DMS53 (cell line): ENCODE measurements at places on chromosomes 12 and 14.
A peak's percentile ranks its signal among the peaks of the same experiment; 100 is the strongest.

DNA sequence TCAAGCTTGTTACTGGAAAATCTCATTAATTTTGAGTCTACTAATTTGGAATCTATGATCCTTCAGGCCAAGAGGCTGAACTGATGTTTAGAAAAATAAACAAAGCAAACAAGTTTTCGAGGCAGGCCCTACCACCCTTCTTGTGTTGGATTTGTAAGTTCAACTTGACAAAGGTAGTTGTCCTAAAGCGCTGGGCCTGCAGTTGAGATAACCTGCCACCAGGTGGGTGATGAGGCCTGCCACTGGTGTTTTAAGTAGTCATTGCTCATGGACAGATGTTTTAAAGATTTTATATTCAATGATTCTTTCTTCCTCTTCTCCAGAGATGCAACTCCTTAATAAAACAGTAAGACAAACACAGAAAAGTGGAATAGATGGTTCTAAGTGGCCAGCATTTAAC, 19.4 kb downstream of the ACVRL1 start:
- DNase-seq, result peak; percentile 71

GRCh38 chr12:5620896-5621295, 189.0 kb downstream of the NTF3 start:
- no peak for DNase-seq

DNA sequence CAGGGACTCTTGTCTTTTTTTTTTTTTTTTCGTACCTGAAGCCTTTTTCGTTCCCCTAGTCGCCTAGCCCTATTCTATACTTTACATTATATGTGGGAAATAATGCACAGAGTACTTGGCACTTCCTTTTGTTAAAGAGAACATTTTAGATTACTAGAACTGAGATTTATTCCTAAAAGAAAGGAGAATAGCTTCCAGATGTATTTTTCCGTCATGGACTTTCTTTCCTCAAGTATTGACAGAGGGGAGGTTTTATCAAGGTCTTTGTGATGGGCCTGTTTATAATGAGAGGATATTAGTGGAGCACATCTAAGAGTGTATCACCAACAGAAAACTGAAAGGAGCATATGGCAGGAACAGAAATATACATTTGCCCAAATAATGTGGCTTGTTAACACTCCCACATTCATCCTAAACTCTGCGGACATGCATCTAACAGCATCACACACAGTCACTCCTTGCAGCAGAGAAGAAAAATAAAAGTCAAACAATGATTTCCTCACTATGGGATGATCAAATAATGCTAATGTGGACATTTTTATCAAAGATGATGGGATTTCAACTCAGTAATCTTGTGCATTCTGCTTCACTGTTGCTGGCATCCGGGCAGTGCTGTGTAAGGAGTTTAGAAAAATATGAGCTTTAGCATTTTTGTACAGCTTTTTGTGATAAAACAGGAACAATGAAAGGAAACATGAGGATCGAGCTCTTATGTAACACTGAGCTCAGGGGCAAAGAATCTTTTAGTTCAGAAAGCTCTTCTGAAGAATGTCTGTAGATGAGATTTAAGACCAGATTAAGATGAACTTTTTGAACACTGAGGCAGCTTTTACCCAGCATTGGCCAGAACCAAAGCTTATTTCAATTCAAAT, 183.1 kb downstream of the EGLN3 start:
- no peak for DNase-seq

DNA sequence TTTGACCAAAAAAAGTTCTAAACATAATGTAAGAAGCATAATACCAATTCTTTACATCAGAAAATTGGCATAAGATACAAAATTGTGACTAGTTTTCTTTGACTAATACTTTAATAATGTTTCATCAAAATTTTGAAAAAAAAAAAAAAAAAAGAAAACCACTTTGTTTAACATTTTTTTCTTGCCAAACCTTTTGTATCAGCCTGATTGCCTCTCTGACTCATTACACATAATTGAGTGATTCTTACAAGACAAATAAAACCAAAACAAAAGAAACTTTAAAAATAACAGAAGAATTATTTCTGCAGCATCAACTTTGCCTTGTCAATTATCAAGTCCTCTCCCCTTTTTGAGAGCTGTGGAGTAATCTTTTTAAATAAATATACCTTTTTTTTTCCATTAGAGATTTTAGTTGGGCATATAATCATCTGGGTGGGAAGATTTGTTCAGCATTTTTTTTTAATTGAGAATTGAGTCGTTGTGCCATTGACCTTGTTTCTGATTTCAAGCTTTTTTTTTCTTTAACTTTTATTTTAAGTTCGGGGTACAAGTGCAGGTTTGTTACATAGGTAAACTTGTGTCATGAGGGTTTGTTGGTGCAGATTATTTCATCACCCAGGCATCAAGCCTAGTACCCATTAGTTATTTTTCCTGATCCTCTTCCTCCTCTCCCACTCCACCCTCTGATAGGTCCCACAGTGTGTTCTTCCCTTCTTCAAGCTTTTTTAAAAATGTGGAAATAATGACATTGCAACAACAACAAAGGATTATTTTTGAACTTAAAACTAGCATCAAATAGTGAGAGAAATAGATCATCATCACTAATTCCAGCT, 45.8 kb upstream of the HMGA2 start:
- DNase-seq, result no peak

GRCh38 chr12:1006255-1006654, 15.2 kb downstream of the ERC1 start:
- no peak for DNase-seq

- DNase-seq, result no peak
Measured at GRCh38 chr12:47755655-47756562, 2.8 kb downstream of the RAPGEF3 start.

DNA sequence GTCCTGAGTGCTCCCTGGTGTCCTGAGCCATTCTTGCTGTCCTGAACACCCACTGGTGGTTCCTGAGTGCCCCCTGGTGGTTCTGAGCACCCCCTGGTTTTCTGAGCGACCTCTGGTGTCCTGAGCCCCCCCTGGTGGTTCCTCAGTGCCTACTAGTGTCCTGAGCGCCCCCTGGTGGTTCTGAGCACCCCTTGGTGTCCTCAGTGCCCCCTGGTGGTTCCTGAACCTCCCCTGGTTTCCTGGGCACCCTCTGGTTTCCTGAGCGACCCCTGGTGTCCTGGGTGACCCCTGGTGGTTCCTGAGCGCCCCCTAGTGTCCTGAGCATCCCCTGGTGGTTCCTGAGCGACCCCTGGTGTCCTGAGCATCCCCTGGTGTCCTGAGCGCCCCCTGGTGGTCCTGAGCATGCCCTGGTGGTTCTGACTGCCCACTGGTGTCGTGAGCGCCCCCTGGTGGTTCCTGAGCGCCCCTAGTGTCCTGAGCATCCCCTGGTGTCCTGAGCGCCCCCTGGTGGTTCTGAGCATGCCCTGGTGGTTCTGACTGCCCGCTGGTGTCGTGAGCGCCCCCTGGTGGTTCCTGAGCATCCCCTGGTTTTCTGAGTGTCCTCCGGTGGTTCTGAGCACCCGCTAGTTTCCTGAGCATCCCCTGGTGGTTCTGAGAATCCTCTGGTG, 473.1 kb downstream of the TMEM121 start:
- DNase-seq, result peak; percentile 68

DNA sequence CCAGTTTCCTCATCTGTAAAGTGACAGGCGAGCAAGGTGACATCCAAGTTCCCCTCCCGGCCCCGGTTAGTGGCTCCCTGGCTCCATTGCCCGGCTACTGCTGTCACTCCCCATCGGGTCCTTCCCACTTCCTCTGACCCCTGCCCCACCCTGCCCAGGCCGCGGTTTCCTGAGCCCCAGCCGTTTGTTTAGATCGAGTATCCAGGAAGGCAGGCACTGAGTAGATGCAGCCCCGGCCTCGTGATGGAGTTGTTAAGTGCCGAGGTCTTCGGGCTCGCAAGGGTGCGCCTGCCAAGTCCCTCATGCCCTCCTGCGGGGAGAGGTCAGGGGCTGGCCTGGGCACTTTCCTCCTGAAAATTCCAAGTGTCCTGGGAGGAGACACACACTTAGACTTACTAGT, 55.4 kb downstream of the TEAD4 start:
- no peak for DNase-seq

- no peak for DNase-seq
Measured at GRCh38 chr12:104360157-104360556, 56.6 kb downstream of the EID3 start.

GRCh38 chr14:69749956-69750355, 17.0 kb upstream of the SRSF5 start:
- DNase-seq, result peak; percentile 35

DNA sequence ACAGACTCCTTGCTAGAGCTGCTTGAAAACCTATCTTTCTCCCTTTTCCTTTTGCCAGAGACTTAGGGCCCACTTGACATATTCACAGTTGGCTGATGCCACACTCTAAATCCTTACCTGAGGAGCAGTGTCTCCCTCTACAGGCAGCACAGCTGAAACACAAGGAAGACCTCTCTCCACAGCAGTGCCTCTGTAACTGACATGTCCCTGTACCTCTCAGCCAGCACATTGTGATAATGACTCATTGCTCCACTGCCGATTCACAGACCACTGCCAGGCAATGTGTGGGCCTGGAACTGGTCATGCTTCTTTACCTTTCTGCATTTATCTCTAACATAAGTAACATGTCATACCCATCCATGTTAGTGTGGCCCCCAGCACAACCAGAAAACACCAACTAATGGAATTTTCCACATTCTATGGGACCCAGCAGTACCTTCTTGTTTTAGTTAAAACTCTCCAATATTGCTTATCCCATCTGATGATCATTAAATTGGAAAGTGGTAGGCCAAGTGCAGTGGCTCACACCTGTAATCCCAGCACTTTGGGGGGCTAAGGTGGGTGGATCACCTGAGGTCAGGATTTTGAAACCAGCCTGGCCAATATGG, 56.5 kb downstream of the GTF2A1 start:
- DNase-seq, result peak; percentile 80
